ENCODE measurements at places on chromosomes 5 and 9.

DNA sequence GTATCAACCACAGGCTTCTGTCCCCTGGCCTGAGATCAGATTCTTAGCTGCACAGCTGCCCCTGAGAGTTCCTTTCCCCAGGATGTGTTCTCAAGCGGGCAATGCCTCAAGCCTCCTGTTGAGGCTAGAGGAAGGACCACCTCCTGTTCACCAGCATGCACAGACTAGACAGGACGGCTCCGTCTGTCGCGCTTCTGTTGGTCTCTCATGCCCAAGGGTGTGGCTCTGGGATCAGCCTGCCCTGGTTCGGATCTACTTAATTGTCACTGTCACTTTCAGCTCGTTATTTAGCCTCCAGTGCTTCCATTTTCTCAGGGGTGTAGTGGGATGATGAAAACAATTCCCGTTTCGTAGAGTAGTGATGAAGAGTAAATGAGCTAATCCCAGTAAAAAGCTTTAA, 103.1 kb downstream of the KCNIP1 start:
- DNase-seq = no peak

DNA sequence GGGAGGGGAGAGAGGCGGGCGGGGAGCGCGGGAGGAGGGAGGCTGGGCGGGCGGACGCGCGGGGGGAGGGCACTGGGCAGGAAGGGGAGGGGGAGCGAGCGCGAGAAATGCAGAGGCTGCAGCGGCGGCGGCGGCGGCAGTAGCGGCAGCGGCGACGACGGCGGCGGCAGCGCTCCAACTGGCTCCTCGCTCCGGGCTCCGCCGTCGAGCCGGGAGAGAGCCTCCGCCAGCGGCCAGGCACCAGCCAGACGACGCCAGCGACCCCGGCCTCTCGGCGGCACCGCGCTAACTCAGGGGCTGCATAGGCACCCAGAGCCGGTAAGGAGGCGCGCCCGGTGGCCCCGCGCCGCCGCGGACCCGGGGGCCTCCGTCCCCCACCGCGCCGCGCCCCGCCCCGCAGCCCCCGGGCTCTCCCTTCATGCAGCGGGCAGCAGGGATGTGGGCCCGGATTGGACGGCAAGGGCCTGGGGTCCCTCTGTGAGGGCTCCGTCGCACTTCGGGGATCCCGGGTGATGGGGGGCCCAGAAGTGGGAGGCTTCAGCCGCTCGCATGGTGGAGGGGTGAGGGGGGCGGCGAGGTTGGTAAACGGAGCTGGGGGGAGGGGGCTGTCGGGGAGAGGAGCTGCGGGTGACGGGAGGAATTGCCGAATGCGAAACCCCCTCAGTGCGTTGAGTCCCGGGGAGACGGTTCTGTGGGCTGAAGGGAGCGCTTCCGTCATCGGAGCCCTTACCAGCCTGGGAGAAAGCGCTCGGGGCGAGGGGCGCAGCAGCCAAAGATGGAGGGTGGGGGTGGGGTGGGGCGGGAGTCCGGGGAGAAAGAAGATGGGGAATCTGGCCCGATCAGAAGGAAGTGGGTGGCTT, at the start of gene BASP1:
Gene BASP1 (plus strand): TSS at position 139 of the 860 bp plus-strand sequence. CDS start 57,586 bp downstream, outside the sequence.
- peak; percentile 71 for DNase-seq

GRCh38 chr9:34377404-34377746, 677 bp upstream of the MYORG start:
- peak; percentile 55 for DNase-seq

DNA sequence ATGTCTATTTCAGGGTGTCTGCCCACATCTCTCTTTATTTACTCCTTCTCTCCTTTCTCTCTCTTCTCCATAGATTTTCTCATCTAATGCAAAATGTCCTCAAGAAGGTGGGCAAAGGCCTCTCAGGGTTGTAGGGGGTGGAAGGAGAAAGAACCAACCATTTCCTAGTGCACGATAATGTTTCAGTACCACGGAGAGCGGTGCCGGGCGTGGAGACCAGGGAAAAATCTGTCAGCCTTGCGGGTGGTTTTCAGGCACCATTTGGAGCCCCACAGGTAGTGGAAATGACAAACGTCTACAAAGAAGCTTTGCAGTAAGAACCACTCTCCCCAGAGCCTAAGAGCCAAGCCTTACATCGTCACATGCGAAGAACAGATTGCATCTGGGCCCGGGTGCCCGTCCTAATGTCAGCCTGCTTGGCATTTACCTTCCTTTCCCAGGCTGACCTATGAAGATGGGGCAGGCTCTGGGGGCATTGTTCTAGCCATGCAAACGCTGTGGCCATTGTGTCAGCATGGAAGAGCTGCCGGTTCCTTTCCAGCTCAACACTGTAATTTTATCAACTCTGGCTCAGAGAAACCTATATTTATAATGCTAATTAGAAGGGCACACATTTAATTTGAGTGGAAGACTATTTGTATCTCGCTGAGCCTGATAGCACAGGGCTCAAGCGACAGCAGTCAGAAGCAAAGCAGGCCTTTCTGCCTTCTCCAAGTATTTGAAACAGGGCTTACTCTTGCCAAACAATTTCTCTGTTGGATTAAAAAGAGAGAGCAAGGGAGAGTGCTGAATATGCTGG, 430.1 kb upstream of the WWC1 start:
- peak; percentile 54 for DNase-seq

- DNase-seq = no peak
Measured at GRCh38 chr9:38234479-38235170, 157.9 kb upstream of the ALDH1B1 start.

DNA sequence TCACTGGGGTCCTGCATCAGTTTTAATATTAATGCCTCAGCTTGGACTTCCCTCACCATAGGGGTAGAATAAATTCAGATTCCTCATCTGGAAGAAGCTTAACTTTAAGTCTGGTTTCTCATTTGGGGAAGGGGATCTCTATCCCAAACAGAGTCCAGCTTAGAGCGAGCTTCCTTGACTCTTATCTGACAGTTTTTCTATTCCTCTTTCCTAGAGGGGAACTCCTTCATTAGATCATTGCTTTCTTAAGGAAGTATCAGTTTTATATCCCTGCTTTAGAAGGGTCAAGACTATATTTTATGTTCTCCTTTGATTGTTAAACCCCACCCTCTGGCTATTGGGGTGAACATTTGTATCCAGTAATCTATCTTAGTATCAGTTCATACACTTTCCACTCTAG, 24.2 kb upstream of the CDC42SE2 start:
- DNase-seq = no peak

GRCh38 chr9:694403-695154, 146.9 kb upstream of the DMRT1 start:
- DNase-seq = no peak
